Body of pancreas (tissue), 4 donors: ENCODE measurements at places on chromosomes 11 and 22. TPM values are rescaled to one million over a fixed set of nuclear protein-coding genes. Genes with fewer than 3 reads are reported as not detected.
A peak's percentile ranks its signal among the peaks of the same experiment; 100 is the strongest.

PDGFB gene
- total RNA-seq, result 15.8 TPM

ACAD8 gene
- total RNA-seq, result 39.2 TPM

GRCh38 chr11:17933708-17934107 is 79.1 kb downstream of the SERGEF start:
- no peak for DNase-seq

GRCh38 chr11:102437727-102438126 is 14.8 kb downstream of the TMEM123 start:
- no peak for DNase-seq

MS4A6E gene
- total RNA-seq, result not detected

GRCh38 chr11:42013656-42014201 is 554.3 kb upstream of the LRRC4C start:
- DNase-seq, result no peak

MRGPRE gene
- not detected for total RNA-seq

SAA4 gene
- not detected for total RNA-seq

DNA sequence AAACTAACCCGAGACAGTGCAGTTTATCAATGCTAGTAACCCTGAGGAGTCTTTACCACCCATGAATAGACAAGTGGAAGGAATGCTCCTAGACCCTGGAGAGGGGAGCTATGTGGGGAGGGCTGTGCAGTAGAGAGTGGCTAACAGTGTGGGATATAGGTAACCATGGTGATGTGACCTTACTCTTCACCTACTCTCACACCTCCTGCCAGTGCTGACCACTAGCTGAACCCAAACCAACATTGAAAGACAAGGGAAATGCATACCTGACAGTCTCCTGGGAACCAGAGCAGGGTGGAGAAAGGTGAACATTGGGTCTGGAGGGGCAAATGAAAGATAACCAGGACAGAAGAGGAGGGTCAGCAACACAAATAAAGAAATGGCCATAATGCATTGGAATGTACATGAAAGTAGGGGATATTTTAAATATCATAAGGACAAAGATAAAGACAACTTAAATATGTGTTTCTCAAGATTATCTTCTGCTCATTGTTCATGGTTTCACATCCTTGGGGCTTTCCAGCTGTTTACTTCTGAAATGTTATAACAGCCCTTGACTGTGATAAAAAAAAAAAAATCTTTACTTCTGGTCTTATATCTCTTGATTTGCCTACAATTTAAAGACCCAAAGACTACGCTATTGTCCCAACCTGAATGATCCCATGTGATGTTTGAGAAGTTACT is 983.3 kb upstream of the TENM4 start:
- no peak for DNase-seq

- no peak for DNase-seq
Measured at GRCh38 chr11:65781152-65781961, 581 bp upstream of the AP5B1 start.

TCN2 gene
- total RNA-seq, result 16.3 TPM

GRCh38 chr11:91749251-91749650 is 475.4 kb upstream of the FAT3 start:
- no peak for DNase-seq

DNA sequence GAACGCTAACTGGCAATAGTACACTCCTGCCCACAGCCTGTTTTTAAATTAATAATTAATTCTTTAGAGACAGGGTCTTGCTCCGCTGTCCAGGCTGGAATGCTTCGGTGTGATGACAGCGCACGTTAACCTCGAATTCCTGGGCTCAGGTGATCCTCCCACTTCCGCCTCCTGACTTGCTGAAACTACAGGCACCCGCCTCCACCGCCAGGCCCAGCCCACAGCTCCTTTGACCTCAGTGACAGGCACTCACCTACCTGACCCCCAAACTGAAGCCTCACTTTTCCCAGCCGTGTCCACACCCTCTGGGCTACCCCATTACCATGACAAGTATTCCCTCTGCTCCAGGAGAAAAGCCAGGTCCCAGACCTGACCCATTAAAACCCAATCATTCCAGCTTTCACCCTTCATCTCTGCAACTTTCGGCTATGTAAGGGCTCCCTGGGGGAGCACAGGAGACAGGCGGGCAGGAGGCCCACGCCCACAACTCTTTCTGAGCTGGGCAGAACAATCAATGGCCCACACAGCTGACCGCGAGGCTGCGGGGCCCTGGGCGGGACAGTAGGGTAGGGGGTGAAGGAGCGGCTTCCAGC is 730 bp downstream of the LMNTD2 start:
- DNase-seq, result peak; percentile 64

DNA sequence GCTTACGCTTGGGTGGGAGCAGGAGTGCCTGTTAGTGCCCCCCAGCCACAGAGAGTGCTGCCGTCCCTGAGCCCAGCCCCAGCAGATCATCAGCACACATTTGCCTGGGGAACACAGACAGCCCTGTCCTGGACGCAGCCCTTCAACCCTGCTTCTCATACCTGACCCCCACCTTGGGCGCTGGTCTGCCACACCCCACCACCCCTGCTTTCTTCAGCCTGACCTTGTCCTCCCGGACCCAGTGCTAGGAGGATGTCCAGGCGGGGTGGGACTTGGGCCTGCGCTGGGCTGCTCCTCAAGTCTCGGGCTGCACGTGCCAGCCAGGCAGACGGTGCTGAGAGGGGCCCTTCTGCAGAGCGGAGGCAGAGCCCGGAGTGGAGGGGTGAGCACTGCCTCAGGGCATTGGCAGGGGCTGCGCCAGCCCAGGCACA is 119.2 kb downstream of the KCNQ1OT1 start:
- DNase-seq, result peak; percentile 8

- peak; percentile 95 for DNase-seq
Measured at GRCh38 chr11:75428281-75428724, 4.7 kb downstream of the KLHL35 start.

GRCh38 chr11:128305588-128305987 is 281.8 kb downstream of the ETS1 start:
- DNase-seq, result no peak

GRCh38 chr11:122668562-122669090 is 13.1 kb downstream of the UBASH3B start:
- DNase-seq, result no peak

DNA sequence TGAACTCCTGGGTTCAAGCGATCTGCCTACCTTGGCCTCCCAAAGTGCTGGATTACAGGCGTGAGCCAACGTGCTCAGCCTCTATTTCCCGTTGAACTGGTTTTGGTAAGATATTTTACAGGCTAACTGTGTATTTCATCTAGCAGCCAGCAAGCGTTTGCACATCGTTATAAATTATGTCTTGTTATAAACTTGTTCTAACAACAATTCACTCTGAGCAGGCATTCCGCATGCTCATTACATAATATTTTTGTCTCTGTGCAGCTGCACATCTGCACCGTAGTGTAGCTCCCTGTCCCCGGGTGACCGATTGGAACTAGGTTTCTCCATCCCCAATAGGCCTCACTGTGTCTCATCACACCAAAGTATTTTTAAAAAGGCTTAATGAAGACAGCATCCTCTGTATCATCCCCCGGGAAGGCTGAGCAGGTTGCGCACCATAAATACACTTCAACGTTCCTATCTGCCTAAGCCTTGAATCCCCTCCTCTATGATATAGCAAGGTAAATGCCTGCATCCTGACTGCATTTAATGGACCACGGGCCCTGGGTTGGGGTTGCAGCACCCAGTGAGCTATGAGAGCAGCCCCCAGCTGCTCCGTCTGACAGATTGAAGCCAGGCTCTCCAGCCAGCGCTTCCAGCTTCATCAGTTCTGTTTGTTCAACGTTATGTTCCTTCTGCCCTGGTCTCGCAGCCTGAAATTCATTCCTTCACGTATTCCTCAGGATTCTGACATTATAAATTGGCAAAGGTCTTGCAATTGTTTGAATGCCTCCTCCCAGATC is 47.7 kb downstream of the TST start:
- no peak for DNase-seq

GRCh38 chr11:122874991-122875390 is 7.6 kb upstream of the JHY start:
- no peak for DNase-seq

DNA sequence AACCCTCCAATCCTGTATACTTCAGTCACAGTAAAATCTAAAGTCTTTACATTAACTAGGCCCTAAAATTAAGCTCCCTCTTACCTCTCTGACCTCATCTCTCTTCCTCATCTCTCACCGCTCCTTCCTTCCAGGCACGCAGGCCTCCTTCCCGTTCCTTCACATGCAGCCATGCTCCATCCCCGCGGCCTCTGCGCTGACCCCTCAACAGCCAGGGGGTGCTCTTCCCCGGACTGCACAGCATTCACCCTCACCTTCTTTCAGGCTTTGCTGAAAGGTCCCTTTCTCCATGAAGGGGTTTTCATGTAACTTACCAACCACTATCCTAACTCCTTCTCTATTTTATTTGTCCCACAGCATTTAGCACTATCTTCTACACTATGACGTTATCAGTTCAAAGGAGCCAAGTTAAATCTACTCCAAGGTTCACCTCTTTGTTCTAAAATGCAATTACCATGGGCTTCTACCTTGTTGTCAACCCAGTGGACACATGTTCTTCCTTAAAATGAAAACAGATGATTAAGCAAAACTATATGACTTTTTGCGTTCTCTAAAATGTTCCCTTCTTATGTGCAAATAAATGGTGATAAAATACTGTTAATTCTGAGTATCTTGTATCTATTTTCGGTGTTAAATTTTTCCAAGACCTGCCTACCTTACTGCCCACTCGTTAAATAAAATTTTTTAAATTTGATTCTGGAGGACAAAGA is 57.8 kb upstream of the APOA1 start:
- peak; percentile 15 for DNase-seq

DNAJB7 gene
- total RNA-seq, result not detected

DNA sequence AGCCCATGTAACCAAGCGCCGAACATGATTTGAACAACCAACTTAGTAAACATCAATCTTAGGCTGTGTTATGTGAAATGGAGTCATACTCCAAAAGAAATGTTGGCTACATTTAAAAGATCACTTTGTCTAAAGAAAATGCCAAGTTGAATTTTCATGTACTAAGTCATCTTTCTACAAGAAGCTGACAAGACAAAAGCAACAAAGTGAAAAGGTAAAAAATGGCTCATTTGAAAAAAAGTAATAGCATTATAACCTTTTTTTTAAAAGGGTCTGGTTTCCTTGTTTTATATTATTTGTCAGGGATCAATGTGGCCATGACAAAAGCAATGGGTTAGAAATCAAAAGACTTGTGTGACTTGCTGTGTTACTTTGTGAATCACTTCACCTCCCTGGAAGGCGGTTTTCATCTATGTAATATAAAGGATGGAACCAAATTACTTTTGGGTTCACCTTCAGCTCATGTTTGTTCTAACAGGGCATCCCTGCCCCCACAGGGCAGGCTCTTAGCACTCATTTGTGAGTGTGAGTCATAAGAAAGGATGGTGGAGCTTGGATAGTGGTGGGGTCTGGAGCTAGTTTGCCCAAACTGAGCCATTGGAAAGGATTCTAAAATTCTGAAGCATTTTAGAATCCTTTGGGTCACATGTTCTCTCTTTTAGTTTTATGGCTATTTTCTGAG is 131.9 kb upstream of the MTMR2 start:
- no peak for DNase-seq

DNA sequence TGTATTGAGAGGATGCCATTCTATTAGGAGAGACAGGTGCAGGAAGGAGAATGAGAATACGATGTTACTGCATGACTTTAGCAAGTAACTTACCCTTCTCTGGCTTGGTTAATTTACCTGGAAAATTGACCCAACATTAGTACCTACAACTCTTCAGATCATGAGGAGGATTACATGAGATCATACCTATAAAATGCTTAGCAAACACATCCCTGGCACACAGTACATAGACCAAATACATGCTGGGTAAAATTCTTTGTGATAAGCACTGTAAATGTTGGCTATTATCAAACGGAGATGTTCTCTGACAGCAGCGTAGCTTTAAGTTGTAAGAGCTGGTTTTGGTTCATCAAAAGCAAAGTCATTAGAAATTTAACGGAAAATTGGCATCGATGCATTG is 28.8 kb downstream of the LARGE1 start:
- DNase-seq, result no peak

RCOR2 gene
- total RNA-seq, result 0.33 TPM

MMP10 gene
- not detected for total RNA-seq

DNA sequence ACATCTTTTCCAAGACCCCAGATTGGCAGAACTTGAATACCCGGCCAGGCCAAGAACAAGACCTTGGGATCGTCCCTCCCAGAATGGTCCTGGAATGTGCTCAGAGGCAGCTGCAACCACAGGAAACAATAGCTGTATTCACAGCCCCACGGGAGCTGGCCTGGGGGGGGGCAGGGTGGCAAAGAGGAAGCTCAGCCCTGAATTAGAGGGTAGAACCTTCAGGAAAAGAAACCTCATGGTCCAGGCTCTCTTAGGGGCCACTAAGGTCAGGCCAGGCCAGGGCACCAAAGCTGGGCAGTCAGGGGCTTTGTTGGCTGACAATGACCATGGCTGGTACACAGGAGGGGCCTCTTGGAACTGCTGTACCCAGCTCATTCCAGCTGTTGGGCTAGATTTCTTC is 17.3 kb downstream of the RPL27A start:
- DNase-seq, result peak; percentile 74

DNA sequence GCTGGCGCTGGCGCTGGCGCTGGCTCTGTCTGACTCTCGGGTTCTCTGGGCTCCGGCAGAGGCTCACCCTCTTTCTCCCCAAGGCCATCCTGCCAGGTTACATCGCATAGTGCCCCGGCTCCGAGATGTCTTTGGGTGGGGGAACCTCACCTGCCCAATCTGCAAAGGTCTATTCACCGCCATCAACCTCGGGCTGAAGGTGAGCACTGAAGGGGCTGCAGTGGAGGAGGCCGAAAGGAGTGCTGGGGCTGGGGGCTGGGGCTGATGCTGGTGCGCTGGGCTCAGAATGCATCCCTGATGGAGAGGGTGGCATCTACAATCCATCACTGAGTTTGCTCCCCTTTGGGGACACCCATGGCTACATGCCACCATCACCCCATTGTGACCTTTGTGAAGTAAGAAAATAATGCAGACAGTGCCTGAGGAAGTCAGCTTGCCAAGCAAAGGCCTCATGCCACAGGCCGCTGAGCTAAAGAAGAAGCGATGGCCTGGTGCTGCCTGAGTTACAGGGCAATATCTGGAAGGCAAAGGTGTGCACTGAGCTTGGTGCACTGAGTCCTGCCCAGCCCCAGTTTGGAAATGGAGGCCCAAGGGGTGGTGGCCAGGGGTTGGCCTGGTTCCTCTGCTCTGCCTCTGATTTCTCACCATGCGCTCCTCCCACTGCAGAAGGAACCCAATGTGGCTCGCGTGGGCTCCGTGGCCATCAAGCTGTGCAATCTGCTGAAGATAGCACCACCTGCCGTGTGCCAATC is 620 bp downstream of the SMPD1 start:
- no peak for DNase-seq

DNA sequence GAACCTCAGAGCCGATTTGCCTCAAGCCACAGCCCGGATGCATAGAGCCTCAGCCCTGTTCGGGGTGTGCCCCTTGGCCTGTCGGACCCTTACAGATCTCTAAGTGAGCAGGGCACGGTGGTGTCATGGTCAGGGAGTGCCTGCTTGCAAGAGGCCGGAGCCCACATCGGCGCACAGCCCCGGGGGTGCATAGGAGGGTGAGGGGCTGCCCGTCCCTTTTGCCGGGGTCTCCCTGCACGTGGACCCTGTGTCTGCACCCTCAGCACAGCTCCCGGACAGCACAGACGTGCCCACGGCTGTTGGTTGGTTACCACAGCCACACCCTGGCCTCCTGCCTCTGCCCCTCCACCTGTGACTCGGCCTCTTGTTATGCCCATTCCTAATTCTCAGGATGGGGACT is 6.5 kb downstream of the RAB36 start:
- no peak for DNase-seq

- no peak for DNase-seq
Measured at GRCh38 chr22:20563466-20563906, 56.1 kb downstream of the MED15 start.

- no peak for DNase-seq
Measured at GRCh38 chr11:113023228-113023627, 62.0 kb downstream of the NCAM1 start.

SLC36A4 gene
- 10.9 TPM for total RNA-seq
